ENCODE measurements at places on chromosomes 11 and 22. TPM values are rescaled to one million over a fixed set of nuclear protein-coding genes. Genes with fewer than 3 reads are reported as not detected.

- peak; percentile 54 for DNase-seq
Measured at GRCh38 chr22:39593066-39593930, 22.7 kb downstream of the CACNA1I start.

GRCh38 chr11:30501744-30502143 is 84.4 kb downstream of the MPPED2 start:
- no peak for DNase-seq

DNA sequence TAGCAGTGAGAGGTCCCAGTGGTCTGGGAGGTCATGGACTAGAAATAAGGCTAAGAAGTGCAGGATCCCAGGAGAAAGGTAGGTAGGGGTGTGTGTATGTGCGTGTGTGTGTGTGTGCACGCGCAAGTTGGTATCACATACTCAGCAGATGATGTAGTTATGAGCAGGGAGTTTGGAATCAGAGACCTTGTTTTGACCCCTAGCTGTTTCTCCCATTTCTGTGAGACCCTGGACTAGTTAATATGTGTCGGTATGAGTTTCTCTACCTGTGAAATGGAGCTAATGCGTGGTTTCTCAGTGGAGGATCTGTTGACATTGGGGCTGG is 1.3 kb downstream of the SERPING1 start:
- DNase-seq: no peak

DNA sequence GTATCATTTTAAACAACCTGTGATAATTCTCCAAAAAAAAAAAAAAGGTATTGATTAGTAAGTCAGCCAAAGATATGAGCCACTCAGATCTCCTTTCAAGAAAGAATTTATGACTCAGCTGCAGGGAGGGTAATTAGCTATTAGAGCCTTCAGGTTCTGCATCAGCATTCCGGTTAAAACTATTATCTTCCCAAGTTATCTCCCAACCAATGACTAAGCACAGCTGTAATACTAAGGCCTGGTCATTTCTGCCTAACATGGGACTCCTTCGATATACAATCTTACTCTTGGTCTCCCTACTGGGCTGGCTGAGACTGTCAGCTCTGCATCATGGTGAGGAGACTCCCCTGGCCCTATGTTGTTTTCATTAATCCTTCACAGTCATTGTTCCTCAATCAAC is 60.4 kb downstream of the SBF2 start:
- no peak for DNase-seq

GRCh38 chr11:35650006-35650405 is 12.6 kb upstream of the TRIM44 start:
- no peak for DNase-seq

- no peak for DNase-seq
Measured at GRCh38 chr22:20092477-20092854, 12.4 kb downstream of the DGCR8 start.

- DNase-seq: peak; percentile 20
Measured at GRCh38 chr11:131195661-131196517, 174.5 kb upstream of the NTM start.

- no peak for DNase-seq
Measured at GRCh38 chr11:125618383-125618782, 6.6 kb upstream of the CHEK1 start.

GRCh38 chr11:59710136-59710847 is 3.4 kb downstream of the OR10V1 start:
- no peak for DNase-seq

GRCh38 chr11:68652683-68653156 is 31.6 kb upstream of the GAL start:
- no peak for DNase-seq

GRCh38 chr22:30262917-30263741 is 3.5 kb downstream of the OSM start:
- peak; percentile 66 for DNase-seq

GRCh38 chr11:69599502-69599901 is 41.5 kb upstream of the CCND1 start:
- no peak for DNase-seq

- no peak for DNase-seq
Measured at GRCh38 chr11:1120532-1121330, 37.0 kb upstream of the MUC5AC start.

GRCh38 chr11:10908215-10908951 is 50.5 kb upstream of the ZBED5 start:
- no peak for DNase-seq

- DNase-seq: no peak
Measured at GRCh38 chr11:41872426-41872825, 413.0 kb upstream of the LRRC4C start.

DNA sequence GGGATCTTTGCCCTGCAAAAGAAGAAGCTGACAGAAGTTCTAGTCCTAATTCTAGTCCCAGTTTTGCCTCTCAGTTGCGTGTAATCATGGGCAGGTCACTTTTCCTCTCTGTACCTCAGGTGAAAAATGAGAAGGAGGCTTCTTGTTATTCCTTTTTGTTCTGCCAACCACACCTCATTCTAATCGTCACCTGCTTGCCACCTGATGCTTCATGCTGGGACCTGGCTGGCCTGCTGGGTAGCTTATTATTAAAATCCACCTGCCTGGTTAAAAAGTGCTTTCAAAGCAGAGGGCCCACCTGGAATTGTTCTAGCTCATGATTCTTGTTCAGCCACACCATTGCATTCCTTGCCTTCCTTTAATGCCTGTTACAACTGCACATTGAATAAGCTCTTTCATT is 8.4 kb upstream of the ALG8 start:
- DNase-seq: no peak

DNA sequence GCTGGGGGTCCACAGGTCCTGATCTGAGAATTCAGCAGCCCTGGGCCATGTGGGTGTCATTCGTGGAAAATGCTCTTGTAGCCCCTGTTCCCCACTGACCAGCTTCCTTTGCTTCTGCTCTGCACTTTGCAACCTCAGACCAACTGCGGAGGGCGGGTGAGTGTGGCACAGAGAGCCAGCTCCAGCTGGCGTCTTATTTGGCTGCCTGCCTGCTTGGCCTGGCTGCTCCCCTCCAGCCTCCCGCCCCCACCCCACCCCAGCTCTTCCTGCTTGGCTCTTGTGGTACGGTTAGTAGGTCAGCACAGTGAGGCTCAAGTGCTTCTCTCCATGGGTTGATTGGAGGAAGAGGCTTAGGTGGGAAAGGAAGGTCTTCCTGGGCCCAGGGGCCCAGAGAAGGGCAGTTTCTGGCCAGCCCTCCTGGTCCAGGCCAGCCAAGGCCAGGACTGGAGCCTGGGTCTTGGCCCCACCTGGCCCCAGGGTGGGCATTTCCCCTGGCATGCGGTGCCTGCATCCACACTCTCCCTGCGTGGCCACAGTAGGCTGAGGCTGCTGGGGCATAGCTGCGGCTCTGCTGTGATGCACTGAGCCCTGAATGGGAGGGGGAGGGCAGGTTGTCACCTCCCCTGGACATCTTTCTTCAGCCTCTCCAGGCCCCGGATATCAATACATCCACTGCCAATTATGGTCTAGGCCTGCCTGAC is 26.5 kb downstream of the MYO7A start:
- DNase-seq: no peak

DNA sequence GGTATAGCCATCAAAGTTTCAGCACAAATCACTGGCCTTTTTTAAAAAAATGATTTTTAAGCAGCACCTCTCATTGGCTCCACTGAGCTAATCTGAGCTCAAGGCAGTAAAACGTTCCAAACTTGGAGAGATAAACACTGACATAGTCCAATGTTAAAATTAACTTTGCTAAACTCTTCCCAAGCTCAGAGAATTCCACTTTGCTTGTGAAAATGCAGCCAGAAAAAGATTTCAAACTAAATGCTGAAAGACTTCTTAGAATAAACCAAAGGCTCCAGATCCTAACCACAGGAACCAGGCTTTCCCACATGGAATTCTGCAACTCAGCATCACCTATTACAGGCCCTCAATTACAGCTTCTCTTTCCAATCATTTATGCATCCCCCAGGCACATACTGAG is 84.7 kb upstream of the GDPD4 start:
- DNase-seq: no peak

DNA sequence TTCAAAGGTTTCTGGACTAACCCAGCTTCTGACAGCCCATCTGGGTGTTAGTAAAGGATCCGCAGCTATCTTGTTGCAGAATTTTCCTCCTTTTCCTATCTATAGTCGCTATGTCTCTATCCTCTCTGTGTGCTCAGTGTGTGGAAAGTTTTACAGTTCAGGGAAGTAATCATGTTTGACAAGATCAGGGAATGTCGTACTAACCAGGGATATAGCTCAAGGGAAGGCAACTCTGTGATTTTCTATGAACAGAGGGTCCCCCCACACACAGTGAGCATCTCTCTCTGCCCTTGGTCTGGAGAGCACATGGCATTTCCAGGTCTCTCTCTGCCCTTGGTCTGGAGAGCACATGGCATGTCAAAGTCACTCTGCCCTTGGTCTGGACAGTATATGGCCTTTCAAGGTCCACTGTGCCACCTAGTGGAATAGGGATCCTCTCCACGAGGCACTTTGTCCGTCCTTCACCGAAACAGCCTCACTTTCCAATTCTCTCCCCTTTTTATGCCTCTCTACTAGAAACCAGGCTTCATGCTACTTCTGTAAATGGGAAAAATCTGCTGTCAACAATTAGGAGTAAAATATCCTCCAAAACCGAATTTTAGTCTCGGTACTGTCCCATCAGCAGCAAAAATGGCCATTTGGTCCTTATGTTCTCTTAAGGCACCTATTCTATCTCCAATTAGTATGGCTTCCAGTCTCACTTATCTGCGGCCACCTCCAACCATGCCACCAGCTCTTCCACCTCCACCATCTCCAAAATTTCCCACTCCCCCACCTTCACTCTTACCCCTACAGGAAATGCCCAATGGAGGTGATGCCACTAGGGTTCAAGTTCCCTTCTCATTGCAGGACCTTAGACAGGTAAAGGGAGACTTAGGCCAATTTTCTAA is 88.7 kb downstream of the IGLL5 start:
- DNase-seq: no peak

DNA sequence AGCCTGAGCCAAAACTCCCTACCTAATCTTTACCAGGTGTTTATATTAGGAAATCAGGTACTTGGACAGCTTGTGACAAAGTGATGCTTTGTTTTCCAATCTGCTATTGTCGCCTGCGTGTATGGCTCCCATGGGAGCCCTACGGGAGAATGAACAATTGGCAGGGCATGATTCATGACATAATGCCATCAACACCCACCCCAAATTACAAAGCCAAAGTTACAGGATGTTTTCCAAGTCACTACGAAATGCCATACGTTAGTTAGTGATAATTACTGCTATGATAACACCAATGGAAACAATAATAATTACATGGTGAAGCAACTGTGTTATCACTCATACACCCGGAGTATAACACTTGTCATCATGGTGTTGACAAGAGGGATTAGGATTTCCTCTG is 226.4 kb downstream of the FAM181B start:
- no peak for DNase-seq

DNA sequence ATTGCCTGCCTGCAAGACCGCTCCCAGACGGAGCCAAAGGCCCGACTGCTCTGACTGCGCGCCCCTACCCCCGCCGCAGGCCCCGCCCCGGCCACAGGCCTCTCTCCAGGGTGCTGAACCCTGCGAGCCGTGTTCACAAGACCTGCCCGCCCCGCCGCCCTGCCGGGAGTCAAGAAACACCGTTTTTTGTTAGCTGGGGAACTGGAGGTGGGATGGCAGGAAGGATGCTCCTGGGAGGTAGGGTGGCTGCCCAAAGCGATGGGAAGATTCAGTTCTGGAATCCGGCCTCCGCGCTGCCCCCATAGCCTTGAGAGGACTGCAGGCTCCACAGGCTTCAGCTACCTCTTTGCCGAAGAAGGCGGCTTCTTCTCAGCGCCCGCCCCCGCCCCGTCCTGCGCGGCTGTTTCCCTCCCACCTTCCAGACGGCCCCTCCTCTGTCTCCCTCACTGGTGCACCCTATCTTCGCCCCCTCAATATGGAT is 2.7 kb upstream of the PDE2A start:
- peak; percentile 85 for DNase-seq

GRCh38 chr22:32414191-32414590 is 2.1 kb upstream of the RTCB start:
- no peak for DNase-seq

GRCh38 chr22:49550141-49550430 is 277.6 kb downstream of the BRD1 start:
- DNase-seq: no peak

DNA sequence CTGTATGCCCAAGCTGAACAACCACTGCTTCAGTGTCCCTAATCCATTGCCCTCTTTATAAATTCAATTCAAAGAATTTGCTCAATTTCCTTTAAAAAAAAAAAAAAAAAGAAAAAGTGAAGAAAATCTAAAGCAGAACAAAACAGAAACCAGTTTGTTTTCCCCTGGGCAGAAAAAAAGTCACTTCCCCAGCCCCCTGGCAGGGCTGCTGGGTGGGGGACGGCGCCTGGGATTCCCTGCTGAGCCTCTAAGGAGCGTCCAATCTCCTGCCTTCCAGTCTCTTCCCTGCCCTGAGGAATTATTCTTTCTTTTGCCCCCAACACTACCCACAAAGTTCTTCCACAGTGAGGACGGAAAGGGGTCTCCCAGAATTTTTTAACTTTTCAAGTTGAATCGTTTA is 23.9 kb downstream of the DKK3 start:
- DNase-seq: no peak

DNA sequence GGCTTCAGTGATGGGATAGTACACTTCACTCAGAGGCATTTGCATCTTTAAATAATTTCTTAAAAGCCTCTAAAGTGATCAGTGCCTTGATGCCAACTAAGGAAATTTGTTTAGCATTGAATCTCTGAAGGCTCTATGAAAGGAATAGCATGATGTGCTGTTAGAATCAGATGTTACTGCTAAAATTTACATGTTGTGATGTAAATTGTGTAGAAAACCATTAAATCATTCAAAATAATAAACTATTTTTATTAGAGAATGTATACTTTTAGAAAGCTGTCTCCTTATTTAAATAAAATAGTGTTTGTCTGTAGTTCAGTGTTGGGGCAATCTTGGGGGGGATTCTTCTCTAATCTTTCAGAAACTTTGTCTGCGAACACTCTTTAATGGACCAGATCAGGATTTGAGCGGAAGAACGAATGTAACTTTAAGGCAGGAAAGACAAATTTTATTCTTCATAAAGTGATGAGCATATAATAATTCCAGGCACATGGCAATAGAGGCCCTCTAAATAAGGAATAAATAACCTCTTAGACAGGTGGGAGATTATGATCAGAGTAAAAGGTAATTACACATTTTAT is 4.6 kb downstream of the MALAT1 start:
- DNase-seq: no peak

GRCh38 chr11:3989276-3989920 is 105.2 kb upstream of the RRM1 start:
- DNase-seq: peak; percentile 69

- no peak for DNase-seq
Measured at GRCh38 chr11:113587308-113587739, 112.1 kb upstream of the DRD2 start.

KRTAP5-1 gene
- total RNA-seq: not detected

CARNS1 gene
- total RNA-seq: 0.66 TPM

PACSIN3 gene
- total RNA-seq: 47.6 TPM

PKDREJ gene
- total RNA-seq: 0.08 TPM

OR5A1 gene
- total RNA-seq: not detected

MMP8 gene
- total RNA-seq: not detected

PHF21B gene
- total RNA-seq: 1.0 TPM

ST14 gene
- total RNA-seq: 0.78 TPM

SPI1 gene
- 6.5 TPM for total RNA-seq

IFITM10 gene
- 0.97 TPM for total RNA-seq

SEC14L6 gene
- 1.5 TPM for total RNA-seq
